Activated CD8-positive, alpha-beta memory T cell treated with anti-CD3 and anti-CD28 coated beads for 36 hours (primary cell): ENCODE measurements at places on chromosomes 7 and 10. TPM values are rescaled to one million over a fixed set of nuclear protein-coding genes. Genes with fewer than 3 reads are reported as not detected.

MSMB gene
- total RNA-seq: not detected

COL28A1 gene
- not detected for total RNA-seq

ZFAND4 gene
- 12.3 TPM for total RNA-seq

NRAP gene
- total RNA-seq: not detected

PLAU gene
- total RNA-seq: 0.25 TPM

SFMBT2 gene
- total RNA-seq: 23.0 TPM
